ENCODE measurements at places on chromosomes 4 and X.
A peak's percentile ranks its signal among the peaks of the same experiment; 100 is the strongest.

GRCh38 chr4:187666697-187667494, 328.7 kb upstream of the ZFP42 start:
- DNase-seq: no peak

GRCh38 chr4:38734911-38735310, 47.9 kb downstream of the TLR10 start:
- DNase-seq: no peak

DNA sequence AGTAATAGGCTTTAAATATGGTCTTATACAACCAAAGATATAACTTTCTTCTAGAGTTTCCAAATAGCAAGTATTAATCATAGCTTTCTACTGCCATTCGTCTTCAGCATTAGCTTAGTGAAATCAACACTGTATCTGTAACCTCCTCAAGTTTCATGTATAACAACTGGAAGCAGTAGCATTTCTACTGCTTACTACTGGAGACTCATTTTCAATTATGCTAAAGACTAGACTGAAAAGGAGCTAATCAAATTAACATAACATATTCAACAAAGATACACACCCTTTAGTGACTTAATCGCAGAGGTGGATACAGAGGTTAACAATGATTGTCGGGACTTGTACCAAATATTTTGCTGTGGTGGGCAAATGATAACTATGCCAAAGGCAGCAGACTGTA, 344.2 kb upstream of the TEX13C start:
- no peak for DNase-seq

DNA sequence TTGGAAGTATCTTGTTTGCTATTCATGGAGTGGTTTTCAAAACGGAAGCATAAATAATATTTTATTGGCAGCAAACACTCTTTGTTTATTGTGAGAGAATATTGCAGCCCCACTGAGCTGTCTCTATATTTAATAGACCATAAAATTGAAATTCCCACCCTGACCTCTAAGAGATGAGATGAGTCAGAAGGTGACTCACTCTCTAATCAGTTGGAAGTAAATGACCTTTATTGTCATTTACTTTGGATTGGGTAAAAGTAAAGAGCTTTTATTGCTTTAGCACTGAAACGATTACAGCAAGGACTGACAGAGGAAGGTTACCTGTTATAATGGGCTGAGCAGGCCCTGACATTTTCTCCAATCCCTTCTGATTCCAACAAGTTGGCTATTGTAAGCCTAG, 55.0 kb downstream of the SYTL5 start:
- DNase-seq: no peak

- no peak for DNase-seq
These were observed 70.8 kb downstream of the RGS12 start for GRCh38 chr4:3363411-3364141.

DNA sequence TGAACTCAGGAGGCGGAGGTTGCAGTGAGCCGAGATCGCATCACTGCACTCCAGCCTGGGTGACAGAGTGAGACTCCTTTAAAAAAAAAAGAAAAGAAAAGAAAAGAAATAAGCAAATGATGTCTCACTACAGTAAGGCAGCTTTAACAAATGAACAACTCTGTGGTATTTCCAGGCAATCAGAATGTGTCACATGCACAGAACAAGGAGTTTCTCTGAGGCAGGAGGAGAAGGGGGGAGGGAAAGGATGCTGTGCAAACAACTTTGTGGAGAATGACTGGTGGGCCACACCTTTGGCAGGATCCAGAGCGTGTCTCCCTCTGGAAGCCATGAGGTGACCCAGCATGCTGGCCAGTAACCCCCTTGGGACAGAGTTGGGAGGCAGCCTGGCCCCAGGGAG, 57.6 kb downstream of the RAI2 start:
- no peak for DNase-seq

DNA sequence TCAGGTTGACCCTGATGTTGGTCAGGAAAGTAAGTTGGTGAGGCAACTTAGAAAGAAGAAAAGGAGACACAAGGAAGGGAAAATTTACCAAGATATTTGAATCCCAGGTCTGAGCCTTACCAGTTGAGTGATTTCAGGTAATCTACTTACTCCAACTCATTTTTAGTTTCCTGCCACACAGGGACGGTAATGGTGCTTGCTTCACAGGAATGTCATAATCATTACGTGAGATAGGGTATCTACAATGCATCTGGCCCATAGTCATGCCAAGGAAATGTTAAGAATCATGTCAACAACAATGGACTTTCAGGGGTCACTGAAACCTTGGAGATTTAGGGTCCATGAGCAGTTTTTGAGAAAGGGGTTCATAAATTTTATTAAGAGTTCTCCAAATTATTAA, 195.4 kb upstream of the HHIP start:
- DNase-seq: no peak

DNA sequence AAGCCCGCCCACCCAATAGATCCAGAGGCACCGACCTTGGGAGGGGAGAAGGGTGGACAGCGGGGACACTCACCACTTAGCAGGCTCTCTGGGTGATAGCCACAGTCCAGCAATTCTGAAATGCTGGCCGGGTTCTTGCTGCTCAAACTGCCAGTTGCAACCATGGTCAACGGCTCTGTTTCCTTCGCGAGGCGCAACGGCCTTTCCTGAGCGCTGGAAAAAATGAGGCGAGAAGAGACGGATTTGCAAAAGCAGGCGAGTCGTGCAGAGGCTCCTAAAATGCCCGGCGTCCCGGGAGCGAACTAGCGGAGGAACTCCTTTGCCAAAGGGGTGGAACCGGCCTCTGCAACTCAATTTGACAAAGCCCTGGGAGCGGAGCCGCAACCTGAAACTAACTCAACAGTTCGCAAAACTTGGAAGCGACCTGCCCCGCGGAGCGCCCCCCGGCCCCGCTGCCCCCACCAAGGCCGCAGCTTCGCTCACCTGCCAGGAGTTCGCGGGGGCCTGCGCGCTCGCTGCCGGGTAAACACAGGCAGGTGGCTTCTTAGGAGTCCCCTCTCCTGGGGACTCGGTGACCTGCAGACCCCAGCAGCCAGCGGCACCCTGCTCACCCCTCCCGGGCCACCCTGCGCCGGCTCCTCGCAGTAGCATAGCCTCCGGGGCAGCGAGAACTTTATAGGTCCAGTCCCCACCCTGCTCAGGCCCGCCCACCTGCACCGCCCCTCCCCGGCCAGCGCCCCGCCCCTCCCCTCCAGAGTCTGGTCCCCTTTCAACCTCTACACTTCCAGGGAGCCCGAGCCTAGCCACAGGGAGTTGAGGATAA, at the start of gene DDIT4L:
Gene DDIT4L, minus strand, starts transcription at position 649 of the 823 bp plus-strand sequence. Its CDS starts 485 bp downstream, at position 164.
- DNase-seq: no peak

GRCh38 chr4:163966612-163967011, 472.1 kb downstream of the TMA16 start:
- no peak for DNase-seq

DNA sequence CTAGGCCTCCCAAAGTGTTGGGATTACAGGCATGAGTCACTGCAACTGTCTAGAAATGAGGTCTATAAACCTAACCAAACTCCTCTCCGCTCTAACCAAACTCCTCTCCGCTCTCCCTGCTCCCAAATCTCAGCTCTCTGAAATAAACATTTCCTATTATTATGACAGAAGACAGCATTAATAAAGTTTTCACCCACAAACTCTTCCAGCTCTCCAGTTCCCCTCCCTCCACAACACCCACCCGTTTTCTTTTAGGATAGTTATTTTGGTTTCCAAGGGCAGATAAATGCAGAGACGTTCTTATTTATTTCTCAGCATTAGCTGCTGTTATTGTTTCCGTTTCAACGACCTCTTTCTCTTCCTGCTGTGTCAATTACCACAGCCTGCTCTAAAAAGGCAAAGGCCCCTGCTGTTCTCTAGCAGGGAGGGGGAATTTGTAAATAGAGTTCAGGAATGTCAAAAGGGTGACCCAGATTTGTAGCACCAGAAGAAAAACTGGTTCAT, 13.3 kb upstream of the SCD5 start:
- no peak for DNase-seq

DNA sequence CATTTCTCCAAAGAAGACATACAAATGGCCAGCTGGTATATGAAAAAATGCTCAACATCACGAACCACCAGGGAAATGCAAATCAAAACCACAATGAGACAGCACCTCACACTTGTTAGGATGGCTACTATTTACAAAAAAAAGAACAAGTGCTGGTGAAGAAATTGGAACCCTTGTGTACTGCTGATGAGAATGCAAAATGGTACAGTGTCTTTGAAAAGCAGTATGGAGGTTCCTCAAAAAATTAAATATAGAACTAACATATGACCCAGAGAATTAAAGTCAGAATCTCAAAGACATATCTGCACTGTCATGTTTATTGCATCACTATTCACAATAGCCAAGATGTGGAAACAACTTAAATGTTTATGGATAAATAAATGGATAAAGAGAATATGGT, 20.9 kb downstream of the PAGE4 start:
- DNase-seq: peak; percentile 26

DNA sequence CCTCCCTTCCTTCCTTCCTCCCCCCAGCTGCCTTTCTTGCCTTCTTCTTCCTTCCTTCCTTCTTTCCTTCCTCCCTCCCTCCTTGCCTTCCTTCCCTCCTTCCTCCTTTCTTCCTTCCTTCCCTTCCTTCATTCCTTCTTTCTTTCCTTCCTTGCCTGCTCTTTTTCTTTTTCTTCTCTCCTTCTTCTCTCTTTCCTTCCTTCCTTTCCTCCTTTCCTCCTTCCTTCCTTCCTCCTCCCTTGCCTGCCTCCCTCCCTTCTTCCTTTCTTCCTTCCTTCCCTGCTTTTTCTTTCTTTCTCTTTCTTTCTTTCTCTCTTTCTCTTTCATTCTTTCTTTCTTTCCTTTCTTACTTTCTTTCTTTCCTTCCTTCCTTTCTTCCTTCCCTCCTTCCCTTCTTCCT, 49.1 kb downstream of the STK32B start:
- no peak for DNase-seq

Measured in GM12865 (cell line).